Islet precursor cell (in vitro differentiated cells): ENCODE measurements at places on chromosomes 6 and 20.

DNA sequence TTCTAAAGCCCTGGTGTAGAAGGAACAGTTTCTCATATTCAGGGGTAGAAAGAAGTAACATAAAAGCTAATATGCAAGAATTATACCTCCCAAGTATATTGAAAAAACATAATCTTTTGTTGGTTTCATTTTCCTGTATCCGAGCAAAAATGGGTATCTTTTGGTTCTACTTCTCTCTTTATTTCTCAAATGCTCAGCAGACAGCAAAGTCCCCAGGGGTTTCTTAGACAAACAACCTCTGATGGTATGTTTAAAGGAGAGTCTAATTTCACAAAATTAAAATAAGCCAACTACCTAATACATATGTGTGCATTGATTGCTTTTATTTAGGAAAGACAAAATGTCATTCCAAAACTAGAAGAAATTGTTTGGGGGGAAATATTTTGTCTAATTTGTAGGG is 131.0 kb downstream of the TSHZ2 start:
- no peak for DNase-seq

DNA sequence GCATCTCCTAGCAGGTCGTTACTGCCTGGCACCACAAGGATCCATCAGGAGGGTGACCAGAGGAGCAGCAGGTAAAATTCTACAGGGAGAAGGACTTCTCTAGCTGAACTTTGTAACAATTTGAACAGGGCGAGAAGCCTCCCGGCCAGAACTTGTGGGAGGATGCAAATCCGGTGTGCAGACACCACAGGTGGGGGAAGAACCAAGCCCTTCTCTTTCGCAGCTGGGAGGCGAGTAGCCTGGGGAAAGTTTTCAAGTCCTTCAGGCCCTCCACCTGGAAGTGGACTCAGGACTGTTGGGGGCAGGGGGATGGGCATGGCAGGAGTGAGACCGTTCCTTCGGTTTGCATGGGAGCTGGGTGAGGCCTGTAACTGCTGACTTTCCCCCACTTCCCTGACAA is 42.7 kb upstream of the FAM210B start:
- no peak for DNase-seq

DNA sequence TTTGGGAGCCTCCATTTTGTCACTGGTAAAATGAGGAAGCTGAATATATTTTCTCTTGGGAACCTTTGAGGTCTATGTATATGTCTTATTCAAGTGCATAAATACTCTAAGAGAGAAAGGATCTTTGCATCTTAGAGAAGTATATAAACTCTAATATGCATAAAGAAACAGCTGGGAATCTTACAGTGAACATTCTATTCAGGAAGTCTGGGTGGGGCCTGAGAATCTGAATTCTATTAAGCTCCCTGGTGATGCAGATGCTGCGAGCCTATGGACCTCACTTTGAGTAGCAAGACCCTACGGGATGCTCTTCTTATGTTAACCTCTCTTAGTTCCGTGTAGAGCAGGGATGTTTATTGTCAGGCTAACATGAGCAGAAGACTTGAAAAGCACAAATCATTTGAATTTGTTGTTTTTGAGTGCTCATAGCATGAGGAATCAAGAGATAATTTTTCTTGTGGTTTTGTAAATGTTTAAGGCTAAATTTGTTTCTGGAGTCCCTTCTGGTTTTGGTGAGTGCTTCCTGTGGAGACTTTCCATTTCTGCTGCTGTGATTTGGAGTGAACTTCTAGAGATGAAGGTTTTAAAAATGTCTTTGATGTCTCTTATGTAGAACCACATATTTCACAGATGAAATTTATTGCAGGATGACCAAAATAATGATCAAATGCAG is 281.2 kb upstream of the JAG1 start:
- DNase-seq: no peak

DNA sequence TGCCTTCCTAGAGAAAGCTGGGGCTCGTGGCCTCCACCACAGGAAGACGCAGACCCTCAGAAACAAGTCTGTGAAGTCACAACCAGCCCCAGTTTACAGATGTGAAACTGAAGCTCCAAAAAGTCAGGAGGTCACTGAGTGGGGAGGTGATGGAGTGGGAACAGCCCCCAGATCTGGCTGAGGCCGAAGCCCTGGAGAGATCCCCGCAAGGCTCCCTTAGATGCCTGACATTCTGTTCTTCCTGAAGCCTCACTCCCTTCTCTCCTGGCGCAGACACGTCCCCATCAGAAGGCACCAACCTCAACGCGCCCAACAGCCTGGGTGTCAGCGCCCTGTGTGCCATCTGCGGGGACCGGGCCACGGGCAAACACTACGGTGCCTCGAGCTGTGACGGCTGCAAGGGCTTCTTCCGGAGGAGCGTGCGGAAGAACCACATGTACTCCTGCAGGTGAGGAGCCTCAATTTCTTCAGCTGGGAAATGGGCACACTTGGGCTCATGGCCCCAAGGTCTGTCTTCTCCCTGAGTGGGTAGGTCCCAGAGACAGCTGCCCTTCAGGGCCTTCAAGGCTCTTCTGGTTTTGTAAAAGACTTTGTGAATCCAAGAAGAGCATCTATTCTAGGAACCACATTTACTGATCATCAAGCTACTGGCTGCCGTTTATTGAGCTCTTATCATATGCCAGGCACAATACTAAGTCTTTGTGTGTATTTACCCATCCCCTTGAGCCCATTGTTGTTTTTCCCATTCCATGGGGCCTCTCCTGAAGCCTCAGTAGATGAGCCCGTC is 50.5 kb downstream of the HNF4A start:
- DNase-seq: no peak

GRCh38 chr20:22241609-22242008 is 342.8 kb downstream of the FOXA2 start:
- no peak for DNase-seq

DNA sequence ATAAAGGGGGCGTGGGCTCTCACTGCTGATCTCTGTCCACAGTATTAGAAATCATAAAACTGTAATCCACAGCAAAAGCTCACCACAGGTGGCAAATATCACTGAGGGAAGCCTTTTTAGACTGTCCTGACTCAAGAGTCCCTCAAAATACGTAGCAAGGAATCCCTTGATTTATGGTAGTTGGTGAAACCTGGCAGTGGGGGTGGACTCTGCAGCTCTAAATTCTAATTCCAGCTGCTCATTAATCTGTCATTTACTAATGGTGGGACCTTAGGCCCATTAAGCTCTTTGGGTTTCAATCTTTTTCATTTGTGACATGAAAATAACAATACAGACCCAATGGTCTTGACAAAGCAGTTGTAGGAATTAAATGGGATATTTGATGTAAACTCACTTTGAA is 32.3 kb downstream of the GMDS start:
- no peak for DNase-seq

DNA sequence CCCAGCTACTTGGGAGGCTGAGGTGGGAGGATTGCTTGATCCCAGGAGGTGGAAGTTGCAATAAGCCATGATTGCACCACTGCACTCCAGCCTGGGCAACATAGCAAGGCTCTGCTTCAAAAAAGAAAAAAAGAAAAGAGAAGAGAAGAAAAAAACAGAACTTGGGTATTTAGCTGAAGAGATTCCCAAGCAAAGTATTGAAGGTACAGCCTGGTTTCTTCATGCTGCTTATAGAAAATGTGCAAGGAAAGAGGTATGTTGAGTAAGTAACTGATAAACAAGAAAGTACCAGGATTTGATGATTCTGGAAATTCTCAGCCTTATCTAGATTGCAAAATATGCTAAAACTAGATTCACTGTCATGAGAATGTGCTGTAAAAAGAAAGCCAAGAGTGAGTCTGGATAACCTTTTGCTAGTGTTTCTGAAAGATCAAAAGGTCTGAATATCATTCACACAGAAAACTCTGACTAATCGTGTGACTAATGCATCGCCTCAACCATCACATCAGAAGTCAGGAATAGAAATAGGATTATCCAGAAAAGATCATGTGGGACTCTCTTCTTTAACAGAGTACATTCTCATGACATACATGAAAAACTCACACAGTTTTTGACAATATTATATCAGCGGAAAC is 32.4 kb upstream of the NOP56 start:
- DNase-seq: no peak

DNA sequence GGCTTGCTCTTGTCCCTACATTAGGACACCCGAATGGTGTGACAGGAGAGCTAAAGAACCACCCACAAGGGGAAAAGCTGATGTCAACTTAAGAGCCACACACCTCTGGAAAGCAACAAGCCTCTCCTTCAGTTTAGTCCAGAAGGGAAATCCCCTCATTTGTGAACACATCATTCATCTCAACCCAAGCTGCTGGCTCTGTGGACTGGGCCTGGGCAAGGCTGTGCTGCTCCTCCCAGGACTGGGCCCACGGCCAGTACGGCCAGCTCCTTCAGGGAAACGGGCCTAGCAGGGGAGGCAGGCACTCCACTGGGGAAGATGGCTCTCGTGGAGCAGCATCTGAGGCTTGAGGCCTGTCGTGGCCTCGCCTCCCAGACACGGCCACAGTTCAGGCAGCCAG is 12.8 kb upstream of the SLC4A11 start:
- DNase-seq: peak; percentile 49

- no peak for DNase-seq
These were observed 6.1 kb downstream of the SIRPG start for GRCh38 chr20:1651268-1652058.

DNA sequence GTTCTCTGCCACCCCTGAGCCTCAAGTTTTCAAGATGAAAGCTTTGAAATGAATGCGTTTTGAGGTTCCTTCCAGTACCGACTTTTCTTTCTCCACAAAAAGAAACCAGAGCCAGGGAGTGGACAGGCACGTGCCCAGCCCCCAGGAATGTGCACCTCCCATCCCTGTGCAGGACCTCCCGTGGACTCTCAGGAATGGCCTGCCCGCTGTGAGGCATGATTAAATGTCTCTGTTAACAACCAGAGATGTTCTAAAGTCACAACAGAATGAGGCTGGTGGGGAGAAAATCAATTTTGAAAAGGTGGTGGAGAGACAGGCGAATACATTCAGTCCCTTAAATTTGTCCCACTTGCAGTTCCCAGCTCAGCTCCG is 1.5 kb downstream of the TGM3 start:
- DNase-seq: no peak

DNA sequence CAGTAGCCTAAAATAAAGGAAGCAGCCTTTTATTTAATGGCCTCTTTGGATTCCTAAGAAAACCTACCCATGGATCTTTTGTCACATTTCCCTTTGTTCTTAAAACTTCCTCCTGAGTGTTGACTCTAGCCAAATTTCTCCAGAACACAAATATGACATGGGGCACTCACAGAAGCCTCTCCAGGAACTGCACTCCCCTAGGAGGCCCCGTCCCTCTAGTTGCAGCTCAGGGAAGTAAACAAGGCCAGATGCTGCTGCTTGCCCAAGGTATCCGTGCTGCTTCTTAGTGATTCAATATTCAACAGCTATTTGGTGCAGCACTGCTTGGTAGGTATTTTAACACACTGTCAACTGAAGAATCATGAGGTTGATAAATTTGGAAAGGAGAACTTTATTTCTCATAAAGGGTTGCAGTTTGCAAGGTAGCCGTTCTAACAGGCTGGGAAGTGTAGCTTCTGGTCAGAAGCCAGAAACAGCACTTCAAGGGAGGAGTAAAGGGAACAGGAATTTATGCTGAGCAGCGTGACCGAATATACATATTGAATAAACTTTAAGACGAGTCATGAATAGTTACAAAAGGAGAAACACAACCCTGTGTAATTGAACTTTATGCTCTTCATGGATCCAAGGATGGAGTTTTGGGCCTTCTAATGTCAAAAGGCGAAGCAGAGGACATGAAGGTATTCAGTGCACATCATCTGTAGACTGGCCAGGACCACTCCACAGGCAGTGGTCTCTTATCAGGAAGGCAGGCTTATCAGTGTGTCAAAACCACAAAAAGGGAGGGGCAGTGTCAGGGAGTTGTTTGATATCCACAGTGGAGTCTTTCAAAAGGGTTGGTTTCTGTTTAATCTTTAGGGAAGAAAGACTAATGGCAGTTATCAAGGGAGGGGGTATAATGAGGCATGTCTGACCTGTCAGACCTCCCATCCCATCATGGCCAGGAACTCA is 63.3 kb downstream of the CD24 start:
- DNase-seq: no peak

DNA sequence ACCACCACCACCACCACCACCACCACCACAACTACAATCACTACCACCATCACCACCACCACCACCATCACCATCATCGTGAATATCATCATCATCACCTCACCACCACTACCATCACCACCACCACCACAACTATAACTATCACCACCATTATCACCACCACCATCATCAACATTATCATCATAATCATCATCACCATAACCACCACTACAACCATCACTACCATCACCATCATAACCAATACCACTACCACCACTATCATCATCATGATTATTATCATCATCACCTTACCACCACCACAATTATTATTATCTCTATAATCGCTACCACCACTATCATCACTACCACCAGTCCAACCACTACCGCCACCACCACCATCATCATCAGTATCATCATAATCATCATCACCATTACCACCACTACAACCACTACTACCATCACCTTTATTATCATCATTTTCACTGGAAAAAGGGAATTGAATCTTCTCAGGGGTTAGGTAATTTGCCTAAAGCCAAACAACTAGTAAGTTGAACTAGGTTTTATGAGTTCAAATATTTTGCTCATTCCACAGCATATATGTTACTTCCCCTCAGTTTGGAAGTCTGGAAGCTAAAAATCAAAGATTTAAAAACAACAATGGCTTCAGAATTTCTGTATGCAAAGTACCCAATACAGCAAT is 8.3 kb downstream of the RIPOR2 start:
- DNase-seq: no peak

DNA sequence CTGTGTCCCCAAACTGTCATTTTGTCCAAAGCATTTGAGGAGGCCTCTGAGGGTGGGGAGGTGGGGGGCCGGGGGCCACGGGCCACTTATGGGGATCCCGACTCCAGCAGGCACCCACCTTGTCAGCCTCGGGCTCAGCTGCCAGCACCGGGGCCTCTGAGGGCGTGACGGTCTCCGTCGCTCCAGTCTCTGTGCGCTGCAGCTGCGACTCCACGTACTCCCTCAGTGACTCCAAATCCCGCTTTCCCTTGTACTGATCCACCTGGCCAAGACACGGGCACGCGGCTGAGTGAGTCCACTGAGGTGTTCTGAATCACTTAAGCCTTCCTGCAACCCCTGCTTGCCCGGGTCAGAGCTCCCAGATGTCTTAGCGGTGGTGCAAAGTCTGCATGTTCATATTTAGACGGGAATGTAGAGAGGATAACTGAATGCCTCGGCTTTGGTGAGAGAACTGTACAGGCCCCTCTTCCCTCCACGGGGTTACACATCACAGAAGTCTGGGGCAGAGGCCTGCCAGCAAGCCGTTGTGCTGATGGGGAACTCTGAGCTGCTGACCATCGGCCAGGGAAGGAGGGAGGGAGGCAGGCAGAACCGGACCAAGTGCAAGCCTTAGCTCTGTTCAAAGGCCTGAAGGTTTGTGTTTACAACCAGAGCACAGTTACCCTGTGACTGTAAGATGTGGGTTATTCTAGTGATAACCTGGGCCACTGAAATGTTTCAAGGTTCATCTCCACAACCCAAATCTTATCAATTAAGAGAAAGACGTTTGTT is 21.8 kb downstream of the TXNDC5 start:
- DNase-seq: no peak

- DNase-seq: no peak
These were observed 73.0 kb upstream of the PBOV1 start for GRCh38 chr6:138291036-138291848.

- no peak for DNase-seq
These were observed 754.6 kb downstream of the KIF16B start for GRCh38 chr20:15818651-15819071.
